Fibroblast of lung (primary cell): ENCODE measurements at places on chromosomes 3 and 15.
A peak's percentile ranks its signal among the peaks of the same experiment; 100 is the strongest.

DNA sequence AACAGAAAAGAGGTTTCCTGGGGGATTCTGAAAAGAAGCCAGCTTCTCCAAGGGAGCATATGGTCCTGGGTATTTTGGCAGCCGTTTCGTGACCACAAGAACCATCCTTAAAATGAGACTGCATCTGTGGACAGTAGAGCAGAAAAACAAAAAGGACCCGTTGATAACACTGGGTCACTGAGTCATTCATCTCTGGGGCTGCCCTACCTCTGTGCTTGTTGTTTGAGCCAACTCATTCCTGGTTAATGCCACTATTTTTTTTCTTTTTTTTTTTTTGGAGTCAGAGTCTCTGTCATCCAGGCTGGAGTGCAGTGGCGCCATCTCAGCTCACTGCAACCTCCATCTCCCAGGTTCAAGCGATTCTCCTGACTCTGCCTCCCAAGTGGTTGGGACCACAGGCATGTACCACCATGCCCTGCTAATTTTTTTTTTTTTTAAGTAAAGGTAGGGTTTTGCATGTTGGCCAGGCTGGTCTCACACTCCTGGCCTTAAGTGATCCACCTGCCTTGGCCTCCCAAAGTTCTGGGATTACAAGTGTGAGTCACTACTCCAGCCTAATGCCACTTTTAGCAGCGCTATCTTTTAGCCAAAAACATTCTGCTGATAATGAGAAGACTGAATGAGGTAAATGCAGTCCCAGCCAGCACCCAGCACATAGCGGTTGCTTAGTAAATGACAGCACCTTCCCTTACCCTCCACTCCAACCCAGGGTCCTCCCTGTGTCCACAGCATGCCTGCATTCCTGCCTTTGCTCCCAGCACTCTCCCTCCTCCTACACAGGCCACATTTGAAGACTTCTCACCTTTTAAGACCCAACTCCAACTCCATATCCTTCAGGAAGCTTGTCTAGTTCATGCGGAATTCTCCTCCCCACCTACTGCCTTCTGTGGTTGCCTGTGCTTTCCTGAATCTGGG lies 9.1 kb upstream of the ISL2 start:
- DNase-seq: peak; percentile 63

DNA sequence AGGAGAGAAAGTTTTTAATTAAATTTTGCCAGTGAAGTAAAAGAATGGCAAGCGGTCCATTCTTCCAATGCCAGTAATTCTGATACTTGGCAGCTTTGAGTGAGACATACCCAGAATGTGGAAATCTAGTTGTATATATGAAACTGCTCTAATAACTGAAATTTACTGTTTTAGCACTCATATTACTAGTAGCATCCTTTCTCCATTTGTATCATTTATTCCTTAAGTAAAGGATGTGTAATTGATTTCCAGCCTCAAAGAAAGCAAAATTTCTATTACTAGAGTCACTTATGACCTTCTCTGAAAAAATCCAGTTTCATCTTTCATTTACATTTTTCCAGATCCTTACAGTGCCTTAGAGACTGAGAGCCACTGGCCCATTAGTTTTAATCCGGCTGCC lies 65.1 kb downstream of the PBRM1 start:
- DNase-seq: no peak

- no peak for DNase-seq
These were observed 14.0 kb downstream of the ITPR1 start for GRCh38 chr3:4507024-4507596.

DNA sequence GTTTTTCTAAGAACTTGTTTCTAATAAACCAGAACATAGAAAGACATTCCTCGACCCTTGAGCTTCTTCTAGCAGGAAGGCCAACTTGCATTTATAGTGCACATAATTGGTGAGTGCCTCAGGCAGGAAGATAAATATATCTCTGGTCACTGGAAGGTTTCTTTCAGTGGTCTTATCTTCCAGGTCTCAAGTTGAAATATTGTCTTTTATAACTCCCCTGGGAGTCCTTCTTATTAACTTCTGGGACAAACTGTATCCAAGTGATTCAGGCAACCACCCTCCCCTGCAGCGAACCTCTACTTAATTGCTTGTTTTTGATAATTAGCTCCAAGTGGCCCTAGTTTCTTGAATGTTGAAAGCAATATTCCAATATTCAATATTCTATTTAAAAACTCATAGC lies 346.8 kb upstream of the GOLIM4 start:
- no peak for DNase-seq

GRCh38 chr3:55937301-55937700 lies 450.2 kb upstream of the WNT5A start:
- no peak for DNase-seq

DNA sequence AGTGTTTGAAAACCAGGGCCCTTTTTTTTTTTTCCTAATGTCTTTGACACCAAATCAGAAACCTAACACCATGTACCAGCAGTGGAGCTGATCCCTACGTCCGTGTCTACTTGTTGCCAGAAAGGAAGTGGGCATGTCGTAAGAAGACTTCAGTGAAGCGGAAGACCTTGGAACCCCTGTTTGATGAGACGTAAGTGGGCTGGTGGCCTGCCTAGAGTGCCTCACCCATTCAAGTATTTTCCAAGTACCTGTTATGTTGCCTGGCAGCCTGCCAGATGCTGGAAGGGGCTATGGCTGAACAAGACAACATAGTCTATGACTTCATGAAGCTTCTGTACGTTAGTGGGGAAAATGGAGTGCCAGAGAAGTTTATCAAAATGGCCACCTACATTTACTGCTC lies 39.7 kb downstream of the ESYT3 start:
- no peak for DNase-seq

- no peak for DNase-seq
These were observed 466.3 kb downstream of the NAALADL2 start for GRCh38 chr3:175325440-175325839.

DNA sequence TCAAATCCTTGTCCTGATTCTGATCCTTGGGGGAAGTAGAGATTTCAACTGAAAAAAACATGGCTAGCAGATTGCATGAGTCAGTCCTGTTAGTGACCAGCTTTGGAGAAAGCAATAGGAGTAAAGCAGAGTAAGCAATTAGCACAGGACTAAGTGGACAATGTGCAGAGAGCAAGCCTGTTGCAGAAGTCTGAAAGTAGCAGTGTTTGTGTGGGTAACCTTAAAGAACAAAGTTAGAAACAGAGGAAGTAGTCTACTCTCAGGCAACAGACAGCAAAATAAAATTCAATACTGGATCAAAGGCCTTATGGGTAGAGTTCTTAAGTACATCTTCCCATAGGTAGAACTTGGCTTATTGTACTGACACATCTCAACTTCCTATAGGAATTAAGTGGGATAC lies 916.8 kb downstream of the CADM2 start:
- no peak for DNase-seq

DNA sequence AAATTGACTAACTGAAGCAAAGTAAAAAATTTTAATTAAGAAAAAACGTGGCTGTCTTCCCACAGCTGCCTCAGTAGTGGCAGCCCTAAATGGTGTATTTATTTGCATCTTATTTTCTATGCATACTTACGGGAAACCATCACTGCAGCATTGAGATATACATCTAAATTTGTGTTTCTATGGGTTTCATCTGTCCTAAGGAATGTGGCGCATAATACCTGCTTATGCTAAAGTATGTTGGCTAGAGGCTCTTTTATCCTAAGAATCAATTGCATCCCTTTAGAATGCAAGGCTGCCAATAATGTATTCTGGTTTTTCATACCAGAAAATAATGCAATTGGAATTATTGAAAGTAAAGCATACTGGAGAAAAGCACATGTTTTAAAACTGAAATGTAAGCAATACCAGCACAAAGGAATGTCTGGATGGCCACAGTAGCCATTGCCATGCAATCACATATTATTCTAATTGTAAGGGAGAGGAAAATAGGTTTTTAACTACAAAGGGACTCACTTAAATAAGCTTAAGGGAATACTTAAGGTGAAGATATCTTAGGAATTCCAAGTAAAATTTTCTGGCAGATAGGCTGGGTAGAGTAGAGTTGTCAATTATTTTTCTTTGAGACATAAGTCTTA lies 834.5 kb upstream of the NECTIN3 start:
- DNase-seq: peak; percentile 8

DNA sequence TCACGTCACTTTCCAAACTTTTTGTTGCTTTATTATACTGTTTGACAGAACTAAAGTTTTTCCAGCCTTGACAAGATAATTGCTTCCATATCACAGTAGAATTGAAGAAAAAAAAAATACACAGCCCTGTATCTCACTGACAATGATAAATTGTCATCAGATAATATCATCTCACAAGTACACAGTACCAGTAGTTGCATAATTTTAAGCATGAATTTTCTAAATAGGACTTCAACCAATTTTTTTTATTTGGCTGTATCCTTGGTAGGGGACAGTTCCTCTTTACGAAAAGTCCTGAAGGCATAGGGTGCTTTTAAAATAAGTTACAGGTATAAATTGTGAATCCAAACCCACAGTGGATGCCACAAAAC lies 230.7 kb downstream of the ATP8B4 start:
- DNase-seq: no peak

GRCh38 chr3:101803173-101803782 lies 24.3 kb downstream of the NXPE3 start:
- peak; percentile 56 for DNase-seq

DNA sequence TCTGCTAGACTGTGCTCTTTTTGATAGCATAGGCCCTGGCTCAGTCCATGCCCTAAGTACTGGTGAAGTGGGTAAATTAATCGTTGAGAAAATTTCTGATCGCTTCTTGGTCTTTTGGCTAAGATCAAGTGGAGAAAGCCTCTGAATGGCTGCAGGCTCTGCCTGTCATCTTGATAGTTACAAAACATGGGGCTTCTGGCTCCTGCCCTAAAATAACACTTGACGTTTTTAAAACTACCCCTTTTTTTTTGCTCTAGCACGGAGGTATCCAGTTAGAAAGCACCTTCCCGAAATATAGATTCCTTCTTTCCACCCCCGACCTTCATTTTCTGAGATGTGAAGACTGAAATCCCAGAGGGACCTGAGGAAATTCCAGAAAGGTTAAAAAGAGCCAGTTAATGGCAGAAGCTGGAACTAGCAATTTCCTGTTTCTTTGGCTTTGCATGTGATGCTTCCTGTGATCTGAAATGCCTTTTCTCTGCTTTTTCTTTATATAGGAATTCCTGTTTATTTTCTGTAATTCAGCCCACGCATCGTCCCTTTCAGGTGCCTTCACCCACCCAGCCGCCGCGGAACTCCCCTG lies 799 bp upstream of the C2CD4B start:
- no peak for DNase-seq

- no peak for DNase-seq
These were observed 117.7 kb downstream of the GABRG3 start for GRCh38 chr15:27088584-27089232.

DNA sequence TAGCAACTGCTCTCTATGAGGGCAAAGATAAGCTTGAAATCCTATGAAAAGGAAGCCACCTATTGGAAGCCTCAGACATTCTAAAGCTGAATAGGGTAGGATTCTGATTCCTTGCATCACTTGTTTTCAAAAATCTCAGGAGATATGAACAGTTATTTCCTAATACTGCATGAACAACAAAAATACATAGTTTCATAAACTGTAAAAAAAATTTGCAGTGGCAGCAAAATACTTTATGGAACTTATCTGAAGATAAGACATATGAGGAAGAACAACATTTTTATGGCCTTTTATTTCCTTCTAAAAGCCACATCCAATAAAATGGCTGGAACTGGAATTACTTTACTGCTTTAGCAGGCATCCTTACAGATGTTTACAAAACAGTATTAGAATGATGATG lies 29.9 kb downstream of the AP3S2 start:
- peak; percentile 25 for DNase-seq

- peak; percentile 42 for DNase-seq
These were observed 20.4 kb downstream of the KPNA4 start for GRCh38 chr3:160544844-160545503.

DNA sequence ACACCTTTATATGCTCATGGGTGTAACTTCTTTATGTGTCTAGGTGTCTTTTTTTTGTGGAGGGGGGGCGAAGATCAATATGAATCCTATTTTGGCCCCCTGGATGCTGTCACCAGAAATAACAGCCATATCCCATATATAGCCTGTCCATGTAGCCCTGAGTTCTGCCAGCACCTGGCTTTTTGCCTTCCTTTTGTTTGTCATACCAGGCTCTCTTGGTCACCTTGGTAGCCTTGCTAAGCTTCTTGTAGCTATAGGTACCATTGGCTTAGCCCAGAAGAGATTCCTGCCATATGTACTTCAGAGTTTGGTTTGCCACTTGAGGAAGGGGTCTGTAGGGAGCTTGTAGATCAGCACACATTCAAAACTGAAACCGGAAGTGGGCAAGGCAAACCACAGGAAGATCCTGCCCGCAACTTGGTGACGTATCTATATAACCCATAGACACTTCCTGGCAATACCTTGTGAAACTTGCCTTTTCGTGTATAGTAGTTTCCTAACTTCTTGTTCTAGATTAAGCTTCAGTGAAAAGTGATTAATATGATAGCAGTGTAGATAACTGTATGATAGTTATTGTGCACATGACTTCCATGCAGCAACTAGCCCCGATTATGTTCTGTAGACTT lies 11.9 kb downstream of the RASA2 start:
- no peak for DNase-seq

DNA sequence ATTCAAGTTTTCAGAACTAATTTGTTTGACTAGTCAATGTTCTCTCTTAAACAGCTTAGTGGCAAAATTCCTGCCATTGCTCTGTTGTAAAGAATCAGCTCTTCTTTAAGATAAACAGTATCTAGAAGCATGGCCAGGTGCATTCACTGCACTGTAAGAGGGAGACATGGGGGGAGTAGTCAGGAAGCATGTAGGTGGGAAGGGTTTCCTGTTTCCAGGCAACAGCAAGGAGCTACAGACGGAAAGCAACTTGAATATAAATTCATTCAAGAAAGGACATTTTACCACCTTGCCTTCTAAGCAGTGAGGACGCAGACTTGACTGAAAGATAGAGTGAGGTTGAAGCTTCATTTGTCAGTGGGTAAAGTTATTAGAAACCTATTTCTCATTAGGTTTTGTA lies 55.3 kb downstream of the BBX start:
- no peak for DNase-seq

DNA sequence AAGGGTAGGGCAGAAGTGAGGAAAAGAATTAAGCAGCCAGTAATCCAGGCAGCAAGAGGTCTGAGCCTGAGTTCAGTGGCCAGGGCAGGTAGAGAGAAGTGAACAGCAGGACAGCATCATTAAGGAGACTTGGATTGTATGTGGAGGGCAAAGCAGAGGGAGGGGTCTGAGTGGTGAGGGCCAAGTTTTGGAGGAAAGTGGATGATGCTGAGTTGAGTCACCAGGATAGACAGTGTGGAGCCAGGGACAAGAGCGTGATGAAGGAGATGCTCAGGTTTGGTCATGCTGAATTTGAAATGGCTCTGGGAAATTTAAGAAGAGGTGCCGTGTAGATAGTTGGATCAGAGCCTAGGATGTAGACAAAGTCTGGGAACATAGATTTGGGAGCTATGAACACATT lies 93.1 kb downstream of the ARHGEF26 start:
- no peak for DNase-seq

- no peak for DNase-seq
These were observed 104.8 kb downstream of the COL6A6 start for GRCh38 chr3:130621824-130622223.

- no peak for DNase-seq
These were observed 62.5 kb upstream of the SKOR1 start for GRCh38 chr15:67762610-67763368.

- no peak for DNase-seq
These were observed 19.6 kb downstream of the ATP2B2 start for GRCh38 chr3:10485806-10486205.

GRCh38 chr3:38169027-38169317 lies 3.6 kb downstream of the OXSR1 start:
- DNase-seq: no peak

- no peak for DNase-seq
These were observed 28.1 kb upstream of the CYP11A1 start for GRCh38 chr15:74395319-74396145.

- no peak for DNase-seq
These were observed 51.7 kb downstream of the EIF4E3 start for GRCh38 chr3:71673486-71673885.
